ENCODE measurements at places on chromosomes 6 and 20.

DNA sequence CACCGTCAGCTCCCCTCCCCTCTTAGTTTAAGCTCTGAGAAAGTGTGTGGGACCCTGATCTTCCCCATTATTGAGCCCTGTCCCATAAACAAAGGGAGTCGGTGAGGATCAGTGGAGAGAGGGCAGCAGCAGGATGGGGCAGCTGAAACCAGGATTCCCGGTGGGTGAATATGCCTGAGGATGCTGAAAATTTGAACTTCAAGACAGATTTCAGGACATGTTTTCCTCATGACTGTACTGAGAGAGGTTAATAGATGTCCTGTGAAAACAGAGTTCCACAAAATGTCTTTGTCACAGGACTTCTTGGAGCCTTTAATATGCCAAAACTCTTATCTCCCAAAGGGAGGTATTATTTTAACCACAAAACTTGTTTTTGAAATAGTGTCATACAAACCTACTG is 53.5 kb upstream of the SLC22A16 start:
- DNase-seq: no peak

- no peak for DNase-seq
Observed at GRCh38 chr6:20566109-20566508, 31.9 kb downstream of the CDKAL1 start.

DNA sequence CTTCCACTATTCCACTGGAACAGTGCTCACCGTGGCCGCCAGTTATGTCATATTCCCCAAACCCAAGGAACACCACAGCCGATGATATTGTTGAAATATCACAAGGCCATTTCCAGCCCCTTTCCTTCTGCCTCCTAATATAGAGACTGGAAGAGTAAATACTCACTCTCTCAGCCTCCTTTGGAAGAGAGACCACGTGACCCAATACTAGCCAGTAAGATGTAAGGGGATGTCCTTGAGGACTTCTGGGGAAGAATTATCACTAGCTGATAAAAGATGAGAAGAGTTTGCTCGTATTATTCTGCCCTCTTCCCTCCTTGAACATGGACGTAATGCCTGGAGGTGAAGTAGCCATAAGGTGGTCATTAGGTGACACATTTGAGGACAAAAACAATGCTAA is 13.5 kb downstream of the MAK start:
- no peak for DNase-seq

DNA sequence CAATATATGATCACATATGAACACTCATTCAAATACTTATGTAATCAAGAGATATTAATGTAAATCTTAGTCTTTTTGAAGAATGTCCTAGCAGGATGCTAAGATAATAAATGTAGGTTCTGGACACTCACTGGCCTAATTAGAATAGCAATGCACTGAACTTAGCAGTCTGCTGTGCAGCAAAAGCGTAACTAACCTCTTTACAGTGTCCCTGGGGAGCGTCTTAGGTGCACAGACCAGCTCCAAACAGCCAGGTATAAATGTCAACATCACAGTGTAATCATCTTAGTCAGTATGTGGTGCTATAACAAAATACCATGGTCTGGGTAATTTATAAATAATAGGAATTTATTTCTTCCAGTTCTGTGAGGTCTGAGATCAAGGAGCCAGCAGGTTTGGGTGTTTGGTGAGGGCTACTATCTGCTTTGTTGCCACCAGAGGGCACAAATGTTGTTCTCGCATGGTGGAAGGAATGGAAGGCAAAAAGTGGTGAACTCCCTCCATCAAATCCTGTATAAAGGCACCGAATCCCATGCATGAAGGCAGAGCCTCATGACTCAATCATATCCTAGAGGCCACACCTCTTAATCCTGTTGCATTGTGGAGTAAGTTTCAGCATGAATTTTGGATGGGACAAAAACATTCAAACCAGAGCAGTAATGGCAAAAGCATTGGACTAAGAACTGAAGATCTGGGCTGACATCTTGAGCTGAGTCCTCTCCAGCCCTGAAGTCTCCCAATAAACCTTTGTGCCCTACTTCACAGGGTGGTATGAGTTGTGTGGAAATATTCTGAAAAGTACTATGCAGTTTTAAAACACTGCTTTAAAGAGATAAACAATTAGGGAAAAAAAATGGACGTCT is 41.8 kb upstream of the FOXO3 start:
- DNase-seq: no peak

DNA sequence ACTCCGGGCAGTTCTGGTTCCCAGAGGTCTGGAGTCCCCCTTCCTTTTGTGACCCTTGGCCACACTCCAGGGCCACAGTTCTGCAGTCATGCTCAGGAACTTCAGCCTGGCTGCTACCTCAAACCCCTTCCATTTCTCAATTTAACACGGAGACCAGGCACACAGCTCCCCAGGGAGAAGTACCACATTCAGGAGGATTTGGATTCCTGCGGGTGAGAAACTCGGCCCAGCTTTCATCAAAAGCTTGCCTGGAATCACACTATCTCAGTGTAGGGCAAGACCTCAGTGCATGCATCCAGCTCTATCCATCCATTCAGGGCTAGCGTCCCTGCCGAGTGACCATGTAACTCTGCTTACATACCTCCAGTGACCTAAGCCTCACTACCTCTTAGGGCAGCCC is 16.8 kb upstream of the IP6K3 start:
- no peak for DNase-seq

DNA sequence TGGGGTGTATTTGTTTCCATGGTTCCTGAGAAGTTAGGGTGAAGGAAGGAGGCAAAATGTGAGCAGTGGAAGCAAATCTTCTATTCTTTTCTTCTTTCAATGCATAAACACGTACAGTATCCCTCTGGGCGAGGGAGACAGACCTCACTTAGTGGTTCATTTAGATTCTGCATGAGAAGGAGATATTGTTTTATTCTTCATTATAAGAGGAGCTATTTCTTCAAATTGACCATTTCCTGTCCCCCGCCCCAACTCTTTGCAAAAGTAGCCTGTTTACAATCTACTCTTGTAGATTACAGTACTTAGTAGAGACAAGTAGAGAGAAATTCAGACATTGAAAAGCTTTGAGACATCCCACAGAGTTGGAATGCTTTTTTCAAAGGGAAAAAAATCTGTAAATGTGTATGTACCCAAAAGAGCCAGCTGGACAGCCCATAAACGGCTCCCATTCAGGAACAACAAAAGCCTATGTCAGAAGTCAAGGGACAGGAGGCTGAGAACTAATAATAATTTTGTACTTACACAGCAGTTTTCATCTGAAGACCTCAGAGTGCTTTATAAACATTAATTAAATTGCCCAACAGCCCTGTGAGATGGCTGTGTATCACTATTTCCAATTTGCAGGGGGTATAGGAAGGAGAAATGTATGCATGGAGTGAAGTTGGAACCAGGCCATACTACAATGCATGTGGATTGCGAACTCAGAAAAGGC is 23.9 kb downstream of the CD83 start:
- no peak for DNase-seq

- DNase-seq: no peak
Observed at GRCh38 chr6:150280703-150281102, 88.1 kb upstream of the IYD start.

DNA sequence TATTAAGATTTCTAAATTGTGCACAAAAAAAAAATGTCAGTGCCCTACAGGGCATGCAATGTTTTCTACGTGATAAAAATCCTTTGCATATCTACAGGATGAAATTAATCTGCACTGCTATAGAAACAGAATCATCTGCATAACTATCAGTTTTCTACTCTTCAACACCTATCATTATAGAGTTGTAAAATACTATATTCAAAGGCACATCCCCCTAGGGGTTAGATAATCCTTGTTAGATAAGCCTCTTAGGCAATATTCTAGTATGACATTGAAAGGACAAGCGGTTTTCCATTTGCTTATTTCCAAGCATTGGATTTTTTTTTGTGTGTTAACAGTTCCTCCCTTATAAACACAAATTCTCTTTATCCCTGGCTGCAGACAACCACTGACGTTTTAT is 98.7 kb upstream of the LAMA2 start:
- no peak for DNase-seq

- peak; percentile 55 for DNase-seq
Observed at GRCh38 chr6:111761783-111762312, 111.4 kb downstream of the FYN start.

DNA sequence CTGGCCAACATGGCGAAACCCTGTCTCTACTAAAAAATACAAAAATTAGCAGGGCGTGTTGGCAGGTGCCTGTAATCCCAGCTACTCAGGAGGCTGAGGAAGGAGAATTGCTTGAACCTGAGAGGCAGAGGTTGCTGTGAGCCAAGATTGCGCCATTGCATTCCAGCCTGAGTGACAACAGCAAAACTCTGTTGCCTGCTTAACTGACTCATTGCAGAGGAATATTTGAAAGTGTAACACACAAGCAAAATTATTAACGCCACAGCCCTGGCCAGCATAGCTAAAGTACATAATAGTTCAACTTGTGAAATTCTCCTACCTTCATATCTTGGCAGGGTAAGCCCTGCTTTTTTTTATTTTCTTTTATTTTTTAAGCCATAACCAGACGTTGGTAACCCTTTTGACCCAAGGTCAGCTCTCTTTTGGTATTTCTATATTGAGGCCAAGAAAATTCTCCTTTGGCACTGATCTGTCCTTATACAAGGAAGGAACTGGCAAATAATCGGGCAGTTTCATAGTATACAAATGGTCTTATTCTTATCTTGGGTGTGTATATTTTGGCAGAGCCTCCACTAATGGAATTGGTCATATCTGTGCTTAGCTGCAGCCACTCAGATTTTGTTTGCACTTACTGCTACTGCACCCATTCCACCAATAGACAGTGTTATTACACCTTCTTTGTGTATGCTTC is 4.0 kb upstream of the ADGRF5 start:
- DNase-seq: no peak

GRCh38 chr20:23452776-23453175 is at the start of gene CST11:
TSS of gene CST11 (minus strand) at chr20:23452876. CDS start at chr20:23452811, 65 bp downstream.
- no peak for DNase-seq

GRCh38 chr6:156832669-156833068 is 55.5 kb downstream of the ARID1B start:
- no peak for DNase-seq

- DNase-seq: no peak
Observed at GRCh38 chr6:1778686-1779235, 169.0 kb downstream of the FOXC1 start.

DNA sequence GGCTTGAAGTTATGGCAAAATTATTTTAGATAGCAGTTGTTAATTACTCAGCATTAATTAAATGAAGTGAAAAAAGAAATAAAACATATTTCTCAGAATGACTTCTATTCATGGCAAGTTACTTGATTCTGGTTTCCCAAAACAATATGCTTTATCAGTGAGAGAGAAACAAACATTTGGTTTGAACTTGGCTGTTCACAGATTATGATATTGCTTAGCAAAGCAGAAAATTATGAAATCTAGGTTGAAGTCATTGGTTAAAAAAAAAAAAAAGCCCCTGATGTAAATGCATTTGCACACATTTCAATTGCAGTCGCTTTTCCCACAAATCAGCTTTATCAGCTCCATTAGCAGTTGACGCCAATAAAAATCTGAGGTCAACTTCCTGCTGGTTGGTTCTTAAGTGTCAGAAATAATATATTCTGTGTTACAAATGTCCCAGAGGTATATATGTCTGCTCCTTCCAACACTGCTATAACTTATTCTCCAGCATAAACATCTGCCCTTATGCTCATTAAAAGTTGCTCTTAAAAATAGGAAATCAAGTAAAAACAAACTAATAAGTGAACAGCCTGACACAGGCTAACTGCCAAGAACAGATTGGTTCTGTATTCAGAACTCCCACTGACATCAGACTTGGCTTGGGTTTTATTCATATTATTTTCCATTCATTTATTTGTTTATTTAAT is 275.4 kb downstream of the PHF3 start:
- no peak for DNase-seq

GRCh38 chr6:16690608-16691142 is 70.6 kb downstream of the ATXN1 start:
- peak; percentile 57 for DNase-seq

DNA sequence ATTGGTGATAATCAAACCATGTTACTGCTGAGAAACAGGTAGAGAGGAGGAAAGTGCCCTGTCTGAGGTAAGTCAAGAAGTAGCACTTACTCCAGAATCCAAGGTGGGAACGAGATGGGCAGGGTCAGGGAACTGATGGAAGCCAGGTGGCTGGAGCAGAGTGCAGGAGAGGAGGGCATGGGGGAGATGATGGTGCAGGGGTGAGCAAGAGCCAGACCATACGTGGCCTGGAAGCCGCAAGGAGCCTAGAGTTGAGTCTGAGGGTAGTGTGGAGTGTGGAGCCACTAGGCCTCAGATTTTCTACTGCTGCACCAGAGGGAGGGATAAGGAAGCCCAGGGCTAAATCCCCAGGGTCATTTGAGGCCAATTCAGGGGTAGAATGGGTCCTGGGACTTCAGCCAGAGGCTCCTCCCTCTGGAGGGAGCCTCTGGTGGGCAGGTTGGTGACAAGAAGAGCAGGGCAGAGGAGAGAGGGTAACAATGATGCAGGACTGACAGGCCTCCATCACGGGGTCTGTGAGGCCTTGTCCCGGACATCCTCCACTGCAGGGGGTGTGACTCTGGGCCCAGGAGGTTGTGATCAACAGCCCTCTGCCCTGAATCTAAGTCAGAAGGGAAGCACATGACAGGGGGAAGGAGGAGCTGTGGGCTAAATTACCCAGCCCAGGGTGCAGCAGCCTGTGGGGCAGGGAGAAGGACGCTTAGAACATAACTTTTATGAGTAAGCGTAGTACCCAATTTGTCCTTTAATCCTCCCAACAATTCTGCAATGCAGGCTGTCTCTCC is 28.7 kb downstream of the COX4I2 start:
- no peak for DNase-seq

- no peak for DNase-seq
Observed at GRCh38 chr6:94323853-94324252, 904.5 kb upstream of the EPHA7 start.

GRCh38 chr6:125780540-125781313 is 10.0 kb upstream of the NCOA7 start:
- DNase-seq: peak; percentile 42
